ENCODE measurements at places on chromosomes 13 and 19.

GRCh38 chr19:35460608-35461007 is 12.6 kb downstream of the FFAR2 start:
- no peak for DNase-seq

DNA sequence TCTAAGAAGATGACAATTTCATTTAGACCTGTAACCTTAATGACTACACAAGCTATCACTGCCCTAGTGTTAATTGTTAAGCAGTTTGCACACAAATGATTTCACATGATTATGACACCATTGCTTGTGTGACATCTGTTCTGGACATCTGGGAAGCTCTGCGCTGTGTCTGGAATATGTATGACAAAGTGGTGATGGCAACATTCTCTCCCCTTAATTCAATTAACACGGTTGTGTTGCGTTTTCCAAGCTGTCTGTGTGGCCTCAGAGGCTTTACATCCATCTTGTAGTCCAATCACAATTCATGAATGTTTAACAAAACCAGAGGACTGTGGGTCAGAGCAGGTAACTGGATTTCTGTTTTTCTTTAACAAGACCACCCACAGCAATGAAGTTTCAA is 204.4 kb downstream of the COG6 start:
- no peak for DNase-seq

GRCh38 chr13:113625965-113626721 is 31.9 kb downstream of the ATP4B start:
- no peak for DNase-seq

GRCh38 chr13:43608400-43609137 is 178.2 kb downstream of the ENOX1 start:
- no peak for DNase-seq

- DNase-seq: no peak
Measured at GRCh38 chr19:50050406-50051227, 24.8 kb downstream of the ZNF473 start.

- no peak for DNase-seq
Measured at GRCh38 chr13:74623761-74624160, 489.6 kb upstream of the KLF12 start.

DNA sequence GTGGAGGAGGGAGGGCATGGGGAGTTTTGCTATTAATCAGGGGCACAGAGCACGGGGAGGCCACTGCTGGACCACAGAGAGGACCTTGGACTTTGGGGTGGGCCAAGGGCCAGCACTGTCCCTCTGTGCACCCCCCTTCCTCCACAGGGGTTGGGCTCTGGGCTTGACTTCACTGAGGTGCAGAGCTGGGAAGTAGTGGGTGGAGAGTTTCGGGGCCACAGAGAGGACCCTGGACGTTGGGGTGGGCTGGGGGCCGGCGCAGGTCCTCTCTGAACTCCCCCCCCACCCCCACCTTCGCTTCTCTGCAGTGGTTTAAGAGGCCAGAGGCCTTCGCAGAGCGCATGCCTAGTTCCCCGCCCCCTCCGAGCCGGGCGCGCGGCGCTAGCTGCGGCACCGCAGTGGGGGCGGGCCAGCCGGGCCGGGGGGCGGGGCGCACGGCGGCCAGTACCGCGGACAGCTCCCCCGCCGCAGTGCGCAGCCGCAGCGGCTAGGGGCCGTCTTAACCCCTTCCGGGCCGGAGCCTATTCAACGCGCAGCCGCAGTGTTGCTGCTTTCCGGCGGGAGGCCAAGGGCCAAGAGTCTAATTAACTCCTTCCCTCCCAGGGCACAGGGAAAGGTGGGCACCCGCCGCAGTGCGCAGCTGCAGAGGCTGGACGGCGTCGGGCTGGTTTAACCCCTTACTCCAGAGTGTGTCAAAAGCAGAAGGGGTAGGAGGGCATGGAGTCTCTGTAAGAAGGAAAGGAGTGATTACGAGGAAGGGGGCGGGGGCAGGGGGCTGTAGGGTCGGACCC is 3.7 kb downstream of the KCNC3 start:
- peak; percentile 98 for DNase-seq

DNA sequence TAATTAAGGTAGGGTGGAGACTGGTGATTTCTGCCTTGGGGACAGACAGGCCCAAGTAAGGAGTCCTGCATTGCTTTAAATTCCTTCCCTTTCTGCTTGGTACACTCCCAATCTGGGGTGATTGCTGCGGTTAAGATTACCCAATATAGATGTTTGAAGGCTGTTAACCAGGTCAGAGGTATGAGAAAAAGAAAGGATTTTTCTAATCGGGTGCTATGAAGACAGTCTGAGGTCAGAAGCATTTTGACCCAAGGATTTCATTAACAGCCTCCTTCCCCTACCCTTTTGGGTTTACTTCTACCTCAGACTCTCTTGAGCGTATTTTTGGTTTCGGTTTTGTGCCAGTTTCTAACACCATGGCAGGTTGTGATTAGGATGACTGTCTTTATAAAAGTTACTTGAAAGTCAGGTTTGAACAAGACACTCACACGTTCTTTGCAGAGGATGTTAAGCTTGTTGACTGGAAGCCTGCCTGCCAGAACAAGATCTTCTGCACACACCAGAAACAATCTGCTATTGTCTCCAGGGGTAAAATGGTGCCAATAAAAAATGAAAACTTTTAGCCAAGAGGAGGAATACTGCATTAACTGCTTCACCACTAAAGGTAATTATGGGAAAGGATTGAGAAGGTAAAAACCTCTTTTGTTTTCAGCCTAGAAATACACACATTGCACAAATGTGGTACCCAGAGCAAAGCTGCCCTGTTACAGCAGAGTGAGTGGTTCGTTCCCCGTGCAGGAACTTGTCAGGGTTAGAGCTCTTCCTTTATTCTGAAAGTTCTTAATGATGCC is 108.8 kb downstream of the NDFIP2 start:
- DNase-seq: no peak

All from endodermal cell (in vitro differentiated cells).